ENCODE measurements at places on chromosomes 1 and 21. TPM values are rescaled to one million over a fixed set of nuclear protein-coding genes. Genes with fewer than 3 reads are reported as not detected.

DNA sequence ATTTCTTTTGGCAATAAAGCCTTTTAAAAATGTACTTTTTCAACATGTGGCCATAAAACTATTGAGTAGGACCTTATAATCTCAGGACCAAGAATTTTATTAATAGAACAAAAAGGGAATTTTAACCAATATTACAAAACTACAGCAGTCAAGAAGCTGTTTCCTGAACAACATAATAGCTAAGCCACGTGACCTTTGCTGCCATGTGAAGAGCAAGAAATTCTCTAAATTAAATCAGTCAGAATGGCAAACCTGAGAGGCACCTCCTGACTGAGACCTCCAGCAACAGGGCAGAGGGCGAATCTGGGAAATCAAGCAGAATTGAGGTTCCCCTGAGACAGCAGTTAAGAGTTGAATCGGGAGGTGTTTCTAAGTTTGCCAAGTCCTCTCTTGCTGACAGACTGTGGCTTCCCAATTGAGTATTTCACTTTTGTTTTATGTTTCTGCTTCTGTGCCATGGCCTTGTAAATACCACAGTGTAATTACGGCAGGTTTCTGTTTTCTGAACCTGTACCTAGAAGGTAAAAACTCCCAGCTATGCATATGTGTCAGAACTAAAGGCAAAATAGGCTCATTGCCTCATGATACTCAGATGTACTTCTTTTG is 358.4 kb downstream of the NTNG1 start:
- H3K4me3 ChIP-seq = no peak overlapping the region
- no peak for DNase-seq
- H3K36me3 ChIP-seq = no peaks in the 10 kb centered on the region
- no peaks in the 10 kb centered on the region for H3K4me1 ChIP-seq
- H3K27ac ChIP-seq = no peak overlapping the region
- H3K27me3 ChIP-seq = peaks cover 22% of the 10 kb centered on the region

- no peak overlapping the region for H3K4me3 ChIP-seq
- no peak for DNase-seq
- no peaks in the 10 kb centered on the region for H3K36me3 ChIP-seq
- H3K27ac ChIP-seq = no peak overlapping the region
- no peaks in the 10 kb centered on the region for H3K4me1 ChIP-seq
These were observed 164.0 kb upstream of the KLHDC7A start for GRCh38 chr1:18316764-18317163.

The MROH9 gene
- total RNA-seq = 0.39 TPM

- H3K27me3 ChIP-seq = no peaks in the 10 kb centered on the region
- H3K4me3 ChIP-seq = no peak overlapping the region
- DNase-seq = no peak
- H3K4me1 ChIP-seq = no peaks in the 10 kb centered on the region
These were observed 12.9 kb upstream of the IL19 start for GRCh38 chr1:206757524-206758266.

DNA sequence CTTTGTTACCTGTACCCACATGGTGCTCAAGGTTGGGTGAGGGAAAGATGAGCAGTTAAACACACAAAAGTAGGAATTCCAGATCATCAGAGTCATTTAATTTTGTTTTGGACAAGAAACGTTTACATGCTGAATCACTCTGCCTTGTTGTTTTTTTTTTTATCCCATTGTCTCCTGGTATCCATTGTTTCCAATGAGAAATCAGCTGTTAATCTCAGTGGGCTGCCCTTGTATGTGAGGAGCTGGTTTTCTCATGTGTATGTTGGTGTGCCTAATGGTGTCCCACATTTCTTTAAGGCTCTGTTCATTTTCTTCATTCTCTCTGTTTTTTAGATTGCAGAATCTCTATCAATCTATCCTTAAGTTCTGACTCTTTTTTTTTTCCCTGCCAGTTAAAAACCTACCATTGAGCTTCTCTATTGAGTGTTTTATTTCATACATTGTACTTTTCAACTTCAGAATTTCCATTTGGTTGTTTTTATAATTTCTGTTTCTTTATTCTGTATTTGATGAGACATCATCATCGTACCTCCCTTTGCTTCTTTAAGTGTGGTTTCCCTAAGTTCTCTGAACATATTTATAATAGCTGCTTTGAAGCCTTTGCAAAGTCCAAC is 8.8 kb upstream of the OBSCN start:
- H3K4me1 ChIP-seq = no peaks in the 10 kb centered on the region
- H3K27ac ChIP-seq = no peak overlapping the region
- no peaks in the 10 kb centered on the region for H3K27me3 ChIP-seq
- H3K4me3 ChIP-seq = no peak overlapping the region
- no peaks in the 10 kb centered on the region for H3K36me3 ChIP-seq

The PODN gene
- total RNA-seq = 48.7 TPM

The FCGR2B gene
- total RNA-seq = 8.8 TPM

DNA sequence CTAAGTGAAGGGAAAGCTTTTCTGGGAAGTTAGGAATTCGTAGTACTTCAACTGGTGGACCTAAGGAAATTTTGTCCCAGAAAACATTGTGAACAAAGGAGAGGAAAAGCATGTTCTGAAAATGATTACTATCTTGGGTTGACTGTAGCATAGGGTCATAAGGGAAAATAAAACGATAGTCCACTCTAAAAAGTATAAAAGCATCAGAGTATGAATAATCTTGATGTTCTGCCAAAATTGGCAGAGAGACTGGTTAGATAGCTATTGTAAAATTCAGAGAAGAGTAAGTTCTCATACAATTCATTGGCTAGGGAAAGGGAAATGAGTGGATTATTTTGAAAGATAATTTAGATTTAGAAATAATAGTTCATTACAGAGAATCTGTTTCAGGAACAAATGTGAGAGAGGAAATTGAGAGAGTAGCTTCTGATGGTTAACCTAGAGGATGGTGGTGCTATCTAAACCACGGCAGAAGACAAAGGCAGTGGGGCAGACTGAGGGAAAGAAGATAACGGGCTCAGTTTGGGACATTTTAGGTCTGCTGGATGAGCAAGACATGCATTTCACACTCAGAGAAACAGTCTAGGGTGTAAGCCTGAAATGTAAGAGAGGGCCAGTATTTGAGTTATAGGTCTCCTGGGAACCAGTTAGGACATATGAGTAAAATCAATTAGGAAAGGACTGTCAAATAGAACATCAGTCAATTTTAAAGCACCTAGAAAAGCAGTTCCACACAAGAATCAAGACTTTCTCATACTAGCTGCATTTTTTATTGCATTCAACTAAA is 799.3 kb upstream of the CXADR start:
- no peak for DNase-seq
- H3K27me3 ChIP-seq = no peaks in the 10 kb centered on the region
- H3K36me3 ChIP-seq = no peaks in the 10 kb centered on the region
- H3K4me1 ChIP-seq = no peaks in the 10 kb centered on the region

All from left lung (tissue), 14 donors.